HT1080 (cell line): ENCODE measurements at places on chromosomes 2 and 18.
A peak's percentile ranks its signal among the peaks of the same experiment; 100 is the strongest.

GRCh38 chr2:112160283-112161250 lies 22.4 kb downstream of the FBLN7 start:
- DNase-seq = no peak

GRCh38 chr2:53442783-53443182 lies 324.8 kb upstream of the CHAC2 start:
- peak; percentile 6 for DNase-seq

DNA sequence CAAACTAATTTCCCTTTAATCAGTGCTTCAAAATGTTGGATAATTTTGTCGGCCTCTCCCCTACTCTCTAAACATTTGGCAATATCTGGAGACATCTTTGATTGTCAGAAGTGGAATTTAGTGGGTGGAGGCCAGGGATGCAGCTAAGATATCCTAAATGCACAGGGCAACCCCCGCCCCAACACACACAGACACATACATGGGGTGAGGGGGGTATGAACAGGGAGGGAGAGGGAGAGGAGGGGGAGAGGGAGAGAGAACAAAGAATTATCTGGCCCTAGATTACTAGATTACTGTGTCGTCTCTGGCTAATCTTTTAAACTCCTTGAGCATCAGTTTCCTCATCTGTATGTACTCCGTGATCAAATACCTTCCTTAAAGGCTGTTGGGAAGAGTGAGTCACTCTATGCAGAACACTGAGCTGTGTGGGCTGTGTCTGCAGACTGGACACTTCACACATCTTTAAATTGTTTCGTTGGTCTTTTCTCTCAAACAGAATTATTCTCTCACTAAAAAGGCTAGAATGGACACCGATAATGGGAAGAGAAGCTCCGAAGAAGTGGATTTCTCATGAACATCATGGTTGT lies 2.9 kb downstream of the RNF149 start:
- peak; percentile 38 for DNase-seq

DNA sequence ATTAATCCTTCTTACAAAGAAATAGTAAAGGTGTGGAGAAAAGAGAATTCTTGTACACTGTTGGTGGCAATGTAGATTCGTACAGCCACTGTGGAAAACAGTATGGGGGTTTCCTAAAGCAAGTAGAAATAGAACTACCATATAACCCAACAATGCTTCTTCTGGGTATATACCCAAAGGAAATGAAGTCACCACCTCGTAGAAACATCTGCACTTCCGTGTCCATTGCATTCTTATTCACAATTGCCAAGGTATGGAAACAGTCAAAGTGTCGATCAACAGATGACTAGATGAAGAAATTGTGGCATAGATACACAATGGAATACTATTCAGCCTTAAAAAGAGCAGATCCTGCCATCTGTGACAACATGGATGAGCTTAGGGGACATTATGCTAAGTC lies 93.4 kb upstream of the TGIF1 start:
- no peak for DNase-seq

DNA sequence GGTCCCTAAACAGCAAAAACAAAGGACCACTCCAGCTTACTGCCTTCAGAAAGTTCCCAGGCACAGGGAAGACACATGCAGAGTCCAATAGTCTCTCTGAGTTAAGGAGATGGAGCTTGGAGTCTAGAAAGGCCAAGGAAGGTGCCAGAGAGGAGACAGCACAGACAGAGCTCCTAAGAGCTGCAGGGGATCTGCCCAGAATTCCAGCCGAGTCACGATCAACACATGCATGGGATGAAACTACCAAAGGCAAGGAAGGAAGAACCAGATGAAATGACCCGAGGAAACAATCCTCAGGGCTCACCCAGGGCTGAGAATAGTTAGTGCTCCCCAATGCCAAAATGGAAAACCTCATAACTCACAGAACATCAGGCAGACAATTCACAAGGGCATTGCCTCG lies 15.4 kb downstream of the METTL4 start:
- DNase-seq = no peak

DNA sequence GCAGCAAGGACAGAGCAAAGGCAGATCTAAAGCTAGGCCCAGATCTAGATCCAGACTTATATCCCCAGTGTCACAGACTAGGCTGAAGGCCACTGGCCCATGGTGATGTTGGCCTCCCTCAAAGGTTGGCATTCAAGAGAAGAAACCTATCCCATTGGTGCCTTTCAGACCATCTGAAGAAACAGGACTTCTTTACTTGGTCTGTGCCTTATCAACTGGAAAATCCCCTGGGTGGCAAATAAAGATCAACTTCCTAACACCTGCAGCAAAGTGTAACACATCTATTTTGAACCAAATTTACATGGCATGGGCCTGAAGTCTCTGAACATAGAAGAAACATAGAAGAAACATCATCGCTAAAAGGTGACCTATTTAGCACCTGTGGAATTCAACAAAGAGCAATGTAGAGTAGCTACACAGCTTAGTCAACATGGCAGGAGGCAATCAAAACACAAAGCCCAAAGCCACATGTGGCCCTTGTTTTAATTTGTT lies 35.8 kb downstream of the METTL4 start:
- DNase-seq = no peak

GRCh38 chr2:61785583-61785982 lies 68.3 kb downstream of the FAM161A start:
- no peak for DNase-seq

- DNase-seq = no peak
These were observed 85.4 kb upstream of the LINC00305 start for GRCh38 chr18:64234321-64234720.

DNA sequence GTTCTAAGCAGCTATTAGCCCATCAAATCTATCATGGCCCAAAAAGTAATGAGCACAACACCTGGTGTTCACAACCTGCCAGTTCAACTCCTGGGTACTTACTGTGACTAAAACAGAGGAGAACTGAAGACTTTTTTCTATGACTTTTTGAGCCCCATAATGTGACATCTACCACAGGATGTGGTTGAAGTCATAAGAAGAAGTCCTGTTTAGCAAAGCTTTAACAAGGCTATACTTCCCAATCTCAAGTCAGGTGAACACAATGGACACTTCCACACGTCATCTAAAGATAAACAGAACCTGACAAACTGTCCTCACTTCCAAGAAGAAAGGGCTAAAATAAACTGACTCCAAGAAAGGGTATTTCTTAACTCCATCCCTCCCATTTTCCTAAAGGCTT lies 138.8 kb downstream of the ATAD2B start:
- DNase-seq = peak; percentile 17

GRCh38 chr18:67733088-67733487 lies 216.6 kb upstream of the DSEL start:
- DNase-seq = peak; percentile 39

- no peak for DNase-seq
These were observed 417.9 kb downstream of the TGIF1 start for GRCh38 chr18:3867864-3868311.

DNA sequence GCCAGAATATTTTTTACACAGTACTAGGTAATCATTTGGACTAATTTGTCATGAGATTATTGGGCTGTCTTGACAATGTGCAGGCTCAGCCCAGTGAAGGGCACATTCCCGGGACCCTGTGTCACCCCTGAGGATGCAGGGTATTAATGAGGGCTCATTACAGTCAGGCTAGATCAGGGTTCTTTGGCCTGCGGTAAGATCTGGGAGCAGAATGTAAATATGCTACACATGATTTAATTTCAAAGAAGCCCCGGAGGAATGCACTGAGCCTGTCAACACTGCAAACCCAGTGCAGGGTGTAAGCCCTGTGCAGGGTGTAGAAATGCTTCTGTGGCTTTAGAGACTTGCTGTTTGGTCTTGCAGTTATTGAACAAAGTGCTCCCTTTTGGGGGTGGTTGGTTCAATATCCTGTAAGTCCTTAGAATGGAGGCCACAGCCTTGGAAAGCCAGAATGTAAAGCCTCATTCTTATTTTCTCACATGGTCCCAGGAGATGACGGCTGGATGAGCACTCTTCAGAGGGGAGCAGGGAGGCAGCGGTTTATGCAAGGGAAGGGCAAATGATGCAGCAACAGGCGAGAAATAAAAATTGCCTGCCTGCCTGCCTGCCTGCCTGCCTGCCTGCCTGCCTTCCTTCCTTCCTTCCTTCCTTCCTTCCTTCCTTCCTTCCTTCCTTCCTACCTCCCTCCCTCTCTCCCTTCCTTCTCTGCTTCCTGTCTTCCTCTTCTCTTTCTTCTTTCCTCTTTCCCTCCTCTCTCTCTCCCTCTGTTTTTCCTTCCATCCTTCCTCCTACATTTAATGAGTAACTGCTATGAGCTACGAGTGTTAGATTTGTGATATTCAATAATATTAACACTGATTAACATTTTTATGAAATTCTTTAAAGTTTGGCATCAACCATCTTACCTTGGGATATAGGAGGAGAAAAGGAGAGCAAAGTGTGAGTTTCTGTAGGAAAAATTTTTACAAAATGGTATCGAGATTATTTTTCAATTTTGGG lies 148.8 kb downstream of the VAPA start:
- DNase-seq = no peak

- DNase-seq = no peak
These were observed 232.3 kb downstream of the OSR1 start for GRCh38 chr2:19125901-19126680.

DNA sequence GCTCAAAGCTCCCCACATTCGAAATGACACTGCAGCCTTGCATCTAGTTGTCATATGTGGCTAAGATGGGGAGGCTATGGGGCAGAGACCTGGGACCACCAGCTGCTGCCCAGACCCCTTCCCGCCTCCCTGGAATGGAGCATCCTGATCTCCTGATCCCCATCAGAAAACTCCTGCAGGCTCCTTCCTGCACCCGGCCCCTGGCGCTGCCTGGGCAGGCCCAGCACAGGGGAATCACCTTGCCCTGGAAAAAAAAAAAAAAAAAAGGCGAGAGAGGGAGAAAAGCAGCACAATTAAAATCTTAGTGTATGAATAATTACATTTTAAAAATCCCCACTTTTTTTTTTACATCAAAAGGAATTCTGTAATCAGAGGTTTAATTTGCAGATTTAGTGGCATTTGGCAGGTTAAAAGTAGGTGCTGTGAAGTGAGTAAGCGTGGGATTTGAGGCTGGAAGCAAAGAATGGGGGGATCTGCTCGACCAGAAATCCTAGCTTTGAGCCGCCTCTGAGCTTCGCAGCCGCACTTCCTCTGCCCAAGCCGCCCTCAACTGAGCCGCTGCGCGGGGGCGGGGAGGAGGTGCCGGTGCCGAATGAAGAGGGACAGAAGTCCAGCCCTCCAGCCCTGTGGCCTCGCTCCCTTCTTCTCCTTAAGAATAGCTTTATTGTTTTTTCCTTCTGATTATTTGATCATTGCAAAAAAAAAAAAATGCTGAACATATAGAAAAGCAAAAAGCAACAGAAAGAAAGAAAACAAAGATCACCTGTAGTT lies 30.0 kb downstream of the THNSL2 start:
- no peak for DNase-seq

GRCh38 chr2:237546040-237546875 lies 20.1 kb upstream of the PRLH start:
- no peak for DNase-seq

- no peak for DNase-seq
These were observed 36.2 kb upstream of the CCBE1 start for GRCh38 chr18:59733421-59733820.

- DNase-seq = peak; percentile 1
These were observed 1034.9 kb upstream of the FANCL start for GRCh38 chr2:59276033-59276432.

- peak; percentile 44 for DNase-seq
These were observed 1288.0 kb upstream of the ZEB2 start for GRCh38 chr2:145807968-145808367.

GRCh38 chr2:176935543-176936102 lies 277.0 kb upstream of the HNRNPA3 start:
- no peak for DNase-seq

- no peak for DNase-seq
These were observed 22.2 kb downstream of the PDIA6 start for GRCh38 chr2:10790228-10790973.

- DNase-seq = no peak
These were observed 23.6 kb downstream of the TEX44 start for GRCh38 chr2:231616296-231616695.

DNA sequence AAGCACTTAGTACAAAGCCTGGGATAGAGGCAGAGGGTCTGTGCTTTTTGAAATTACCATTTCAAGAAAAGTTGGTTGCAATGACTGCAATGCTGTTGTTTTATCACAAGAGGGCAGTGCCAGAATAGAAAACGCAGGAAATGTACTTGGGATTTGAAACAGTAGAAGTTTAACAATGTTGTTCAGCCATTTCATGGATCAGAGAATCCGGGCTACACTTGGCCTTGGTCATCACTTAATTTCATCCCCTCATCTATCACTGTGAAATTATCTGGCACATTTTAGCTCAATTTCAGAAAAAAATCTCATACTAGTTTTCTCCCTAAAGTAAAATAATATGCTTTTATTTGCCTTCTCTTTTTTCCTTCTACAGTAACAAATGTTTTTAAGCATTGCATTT lies 70.8 kb downstream of the RAPGEF4 start:
- peak; percentile 48 for DNase-seq

GRCh38 chr2:64404002-64404731 lies 49.8 kb upstream of the LGALSL start:
- DNase-seq = peak; percentile 78
